Activated CD4-positive, alpha-beta T cell treated with anti-CD3 and anti-CD28 coated beads, Interleukin-2, amount 10 ng/mL, durations not matched to agents 7 days and 5 days (primary cell): ENCODE measurements at places on chromosomes 3 and 15.

- DNase-seq: no peak
- H3K36me3 ChIP-seq: no peaks in the 10 kb centered on the region
- no peaks in the 10 kb centered on the region for H3K4me1 ChIP-seq
- no peak overlapping the region for H3K4me3 ChIP-seq
- no peak overlapping the region for H3K27ac ChIP-seq
Measured at GRCh38 chr15:37032091-37032775, 68.1 kb downstream of the MEIS2 start.

DNA sequence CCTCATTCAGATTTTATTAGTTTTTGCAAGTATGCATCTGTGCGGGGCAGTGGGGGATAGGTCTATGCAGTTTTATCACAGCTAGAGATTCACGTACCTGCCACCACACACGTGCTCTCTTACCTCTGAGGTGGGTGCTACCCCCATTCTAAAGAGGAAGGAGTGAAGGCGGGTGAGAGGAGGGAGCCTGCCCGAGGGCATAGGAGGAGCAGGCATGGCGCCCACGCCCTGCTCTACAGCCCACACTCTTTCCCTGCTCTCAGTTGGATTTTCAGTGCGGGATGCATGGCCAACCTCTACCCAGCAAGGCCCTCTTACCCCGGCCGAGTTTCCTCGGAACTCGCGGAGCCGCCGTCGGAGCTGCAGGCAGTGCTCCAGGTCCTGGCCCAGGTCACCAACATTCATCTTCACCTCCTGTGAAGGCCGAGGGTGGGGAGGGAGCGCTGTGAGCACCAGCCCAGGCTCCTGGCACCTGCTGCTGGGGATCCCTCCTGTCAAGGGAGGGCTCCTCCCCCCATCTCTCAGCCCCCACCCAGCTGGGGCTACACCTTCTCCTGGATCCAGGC lies 26.9 kb downstream of the PLA2G4B start:
- H3K27ac ChIP-seq: no peak overlapping the region
- DNase-seq: no peak
- peaks cover 7% of the 10 kb centered on the region for H3K4me1 ChIP-seq
- H3K4me3 ChIP-seq: no peak overlapping the region

GRCh38 chr3:152405915-152406802 lies 137.4 kb downstream of the MBNL1 start:
- H3K4me3 ChIP-seq: no peak overlapping the region
- peaks cover 48% of the 10 kb centered on the region for H3K36me3 ChIP-seq
- DNase-seq: no peak
- peaks cover 53% of the 10 kb centered on the region for H3K4me1 ChIP-seq
- no peak overlapping the region for H3K27ac ChIP-seq
- no peaks in the 10 kb centered on the region for H3K27me3 ChIP-seq

GRCh38 chr3:45992821-45993221 lies 2.8 kb downstream of the FYCO1 start:
- peak overlapping the region; percentile 73 for H3K27ac ChIP-seq
- no peaks in the 10 kb centered on the region for H3K27me3 ChIP-seq
- peaks cover 69% of the 10 kb centered on the region for H3K4me1 ChIP-seq
- DNase-seq: no peak
- peaks cover 33% of the 10 kb centered on the region for H3K36me3 ChIP-seq

- no peaks in the 10 kb centered on the region for H3K36me3 ChIP-seq
- H3K27ac ChIP-seq: no peak overlapping the region
- peaks cover 46% of the 10 kb centered on the region for H3K27me3 ChIP-seq
Measured at GRCh38 chr15:66845266-66845785, 143.3 kb downstream of the SMAD6 start.

- no peak overlapping the region for H3K27ac ChIP-seq
- H3K4me3 ChIP-seq: no peak overlapping the region
- H3K4me1 ChIP-seq: no peaks in the 10 kb centered on the region
- H3K27me3 ChIP-seq: no peaks in the 10 kb centered on the region
Measured at GRCh38 chr3:177465257-177465642, 268.0 kb upstream of the TBL1XR1 start.

DNA sequence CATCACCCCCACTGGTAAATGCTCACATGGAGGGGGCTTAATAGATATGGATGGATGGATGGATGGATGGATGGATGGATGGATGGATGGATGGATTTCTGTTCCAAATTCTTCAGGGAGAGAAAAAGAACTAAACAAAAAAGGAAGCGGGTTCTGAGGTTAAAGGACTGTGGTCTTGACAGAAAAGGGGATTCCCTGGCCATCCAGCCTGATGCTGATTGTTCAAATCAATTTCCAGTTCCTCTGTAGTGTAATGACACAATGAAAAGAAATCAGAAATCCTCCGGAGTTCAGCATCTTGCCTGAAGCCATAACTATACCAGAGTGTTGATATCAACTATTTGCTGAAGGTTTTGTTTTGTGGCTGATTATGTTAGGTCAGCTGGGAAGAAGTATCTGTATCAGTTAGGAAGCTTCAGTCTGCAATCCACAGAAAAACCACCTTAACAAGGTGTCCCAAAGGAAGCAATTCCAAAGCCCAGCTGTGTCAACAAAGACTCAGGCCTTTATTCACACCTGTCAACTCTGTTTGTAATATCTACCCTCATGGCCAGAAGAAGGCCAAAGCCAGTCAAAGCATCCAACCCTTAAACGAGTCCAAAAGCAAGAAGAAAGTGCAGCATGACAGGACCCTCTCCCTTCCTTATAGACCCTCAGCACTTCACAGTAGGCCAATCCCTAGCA lies 24.5 kb upstream of the RASA2 start:
- H3K36me3 ChIP-seq: peaks cover 5% of the 10 kb centered on the region
- H3K4me3 ChIP-seq: no peak overlapping the region
- no peaks in the 10 kb centered on the region for H3K27me3 ChIP-seq
- H3K4me1 ChIP-seq: peaks cover 14% of the 10 kb centered on the region
- no peak overlapping the region for H3K27ac ChIP-seq

DNA sequence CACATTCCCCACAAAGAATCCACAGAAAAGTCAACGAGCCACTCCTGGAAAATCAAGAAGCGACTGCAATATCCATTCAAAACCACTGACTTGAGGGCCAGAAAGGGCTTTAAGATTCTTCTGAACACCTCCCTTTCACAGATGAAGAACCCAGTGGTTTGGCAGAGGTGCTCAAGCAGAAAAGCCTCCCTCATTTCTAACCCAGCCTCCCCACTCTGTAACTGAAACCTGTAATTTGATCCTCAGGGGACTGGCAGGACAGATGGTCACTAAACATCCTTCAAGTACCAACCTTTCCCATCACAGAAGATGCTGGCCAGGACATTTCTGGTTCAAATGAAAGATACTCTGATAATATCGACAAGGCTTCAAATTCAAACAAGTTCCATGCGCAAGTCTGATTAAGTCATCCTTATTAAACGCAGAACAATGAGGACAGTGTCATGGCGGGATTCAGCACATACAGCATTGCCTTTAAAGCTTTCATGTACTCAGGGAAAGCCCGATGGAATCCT lies 5.5 kb downstream of the SEMA5B start:
- DNase-seq: no peak
- no peak overlapping the region for H3K27ac ChIP-seq
- H3K4me3 ChIP-seq: no peak overlapping the region
- peaks cover 75% of the 10 kb centered on the region for H3K27me3 ChIP-seq
- H3K4me1 ChIP-seq: peaks cover 9% of the 10 kb centered on the region
- no peaks in the 10 kb centered on the region for H3K36me3 ChIP-seq
